ENCODE measurements at places on chromosomes 12 and 14.

GRCh38 chr12:54420766-54421144, 1.7 kb upstream of the ITGA5 start:
- no peak for DNase-seq

DNA sequence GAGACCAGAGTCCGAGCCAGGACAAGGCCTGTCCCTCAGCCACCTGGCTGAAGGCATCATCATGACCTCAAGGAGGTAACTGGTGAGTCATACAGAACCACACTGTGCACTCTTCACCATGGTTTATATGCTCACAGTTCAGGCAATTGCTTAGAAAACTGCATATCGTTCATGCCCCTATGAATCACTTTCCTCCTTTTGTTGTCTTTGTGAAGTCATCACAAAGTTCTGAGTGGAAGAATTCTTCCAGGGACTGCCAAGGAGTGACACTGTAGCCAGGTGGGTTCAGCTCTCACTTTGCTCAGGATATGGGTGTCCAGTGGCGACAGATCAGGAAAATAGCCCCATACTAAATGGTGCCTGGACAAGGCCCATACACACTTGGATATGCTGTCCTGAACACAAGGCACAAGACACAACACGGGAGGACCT, 92.5 kb downstream of the DPF3 start:
- DNase-seq, result no peak

- peak; percentile 67 for DNase-seq
Observed at GRCh38 chr14:106185837-106186233, 659.5 kb downstream of the TMEM121 start.

- DNase-seq, result no peak
Observed at GRCh38 chr12:108712165-108712924, 19.0 kb downstream of the CORO1C start.

GRCh38 chr14:84894254-84894653, 635.7 kb upstream of the FLRT2 start:
- DNase-seq, result no peak

DNA sequence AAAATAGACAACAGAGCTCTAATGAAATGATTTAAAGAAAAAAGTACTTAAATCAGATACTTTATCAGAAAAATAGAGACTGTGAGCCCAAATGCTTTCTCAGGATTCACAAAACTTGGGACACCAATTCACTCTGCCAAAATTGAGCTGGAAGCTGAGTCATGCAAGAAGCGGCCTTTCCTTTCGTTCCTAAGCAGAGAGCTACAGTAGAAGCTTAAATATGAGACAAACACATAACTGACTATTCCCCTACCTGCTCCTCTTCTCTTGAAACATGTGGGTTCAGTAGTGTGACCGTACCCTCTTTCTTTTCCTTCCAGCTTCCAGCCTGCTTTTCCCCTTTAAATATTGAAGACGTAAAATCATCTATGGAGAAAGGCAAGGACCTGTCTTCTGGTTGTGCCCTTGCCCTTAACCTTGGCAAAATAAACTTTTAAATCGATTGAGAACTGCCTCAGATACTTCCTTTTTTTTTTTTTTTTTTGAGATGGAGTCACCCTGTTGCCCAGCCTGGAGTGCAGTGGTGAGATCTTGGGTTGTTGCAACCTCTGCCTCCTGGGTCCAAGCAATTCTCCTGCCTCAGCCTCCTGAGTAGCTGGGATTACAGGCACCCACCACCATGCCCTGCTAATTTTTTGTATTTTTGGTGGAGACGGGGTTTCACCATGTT, 4.4 kb upstream of the SDS start:
- DNase-seq, result no peak

GRCh38 chr12:132227782-132228475, 83.7 kb downstream of the NOC4L start:
- DNase-seq, result no peak

GRCh38 chr12:89453121-89453978, 71.2 kb downstream of the GALNT4 start:
- no peak for DNase-seq

- no peak for DNase-seq
Observed at GRCh38 chr12:66119870-66120241, 10.7 kb downstream of the LLPH start.

GRCh38 chr12:117064049-117064448, 35.2 kb downstream of the TESC start:
- DNase-seq, result no peak

DNA sequence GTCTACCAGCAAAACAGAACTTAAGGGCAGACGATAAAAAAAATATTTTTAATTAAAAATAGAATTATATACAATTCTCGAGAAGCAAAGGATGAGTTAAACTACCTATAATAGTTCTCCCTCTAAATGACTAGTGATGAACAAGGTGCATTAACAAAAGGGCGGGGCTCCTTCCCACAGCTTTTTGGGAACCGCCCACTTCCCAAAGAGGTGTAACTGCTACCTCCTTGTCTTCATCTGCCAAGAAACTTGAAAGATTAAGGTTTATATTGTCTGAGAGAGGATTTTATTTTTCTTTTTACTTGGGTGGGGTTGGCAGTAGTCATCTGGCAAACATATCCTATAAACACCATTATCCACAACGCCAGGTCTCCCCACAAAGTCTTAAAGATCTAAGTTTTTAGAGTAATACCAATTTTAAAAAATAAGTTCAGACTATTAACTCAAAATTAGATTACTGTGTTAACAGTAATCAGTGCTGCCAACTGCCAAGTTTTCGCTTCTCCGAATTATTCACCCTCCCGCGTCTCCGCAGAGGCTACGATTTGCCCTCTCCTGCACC, 938 bp downstream of the RALGAPA1 start:
- peak; percentile 10 for DNase-seq

DNA sequence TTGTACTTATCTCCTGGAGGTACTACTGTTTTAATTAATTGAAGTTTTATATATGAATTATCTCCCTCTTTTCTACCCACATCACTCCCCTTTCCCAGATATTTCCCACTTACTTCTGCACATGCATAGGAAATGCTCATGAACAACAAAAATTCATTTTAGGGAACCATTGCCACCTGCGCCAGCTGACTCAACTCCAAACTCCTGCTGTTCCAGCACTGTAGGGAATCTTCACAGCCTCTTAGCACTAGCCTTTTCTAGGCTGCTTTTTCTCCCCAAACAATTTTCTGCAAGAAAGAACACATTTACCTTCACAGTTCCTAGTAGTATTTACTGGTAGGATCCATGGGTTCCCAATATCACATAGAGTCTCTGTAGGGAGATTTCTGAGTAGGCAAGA, 268.4 kb downstream of the LRFN5 start:
- no peak for DNase-seq

GRCh38 chr12:12725956-12726554, 8.9 kb downstream of the CDKN1B start:
- DNase-seq, result peak; percentile 17

DNA sequence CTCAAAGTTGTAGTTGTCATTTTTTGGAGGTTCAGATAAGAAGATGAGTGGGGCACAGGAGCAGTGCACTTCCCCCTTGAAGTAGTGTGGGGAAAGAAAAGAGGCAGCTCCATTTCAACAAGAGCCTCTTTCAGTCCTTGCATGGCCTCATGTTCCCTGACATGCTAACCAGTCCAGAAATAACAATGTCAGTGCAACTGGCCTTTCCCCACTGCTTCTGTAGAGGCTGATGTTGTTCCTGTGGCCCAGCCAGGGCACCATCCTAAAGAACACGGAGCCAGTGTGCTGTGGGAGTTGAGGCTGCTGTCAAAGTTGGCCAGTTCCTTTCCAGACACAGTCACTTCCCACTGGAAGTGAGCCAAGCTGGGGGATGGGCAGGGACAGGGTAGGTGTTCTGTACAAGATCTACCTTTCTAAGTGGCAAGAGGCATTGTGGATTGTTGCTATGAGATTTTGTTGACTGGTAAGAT, 77.7 kb upstream of the SLC38A2 start:
- no peak for DNase-seq

Measured in central memory CD4-positive, alpha-beta T cell (primary cell).